ENCODE measurements at places on chromosomes 2 and 18.

- no peak for DNase-seq
Observed at GRCh38 chr18:8174771-8175170, 434.5 kb upstream of the RAB12 start.

DNA sequence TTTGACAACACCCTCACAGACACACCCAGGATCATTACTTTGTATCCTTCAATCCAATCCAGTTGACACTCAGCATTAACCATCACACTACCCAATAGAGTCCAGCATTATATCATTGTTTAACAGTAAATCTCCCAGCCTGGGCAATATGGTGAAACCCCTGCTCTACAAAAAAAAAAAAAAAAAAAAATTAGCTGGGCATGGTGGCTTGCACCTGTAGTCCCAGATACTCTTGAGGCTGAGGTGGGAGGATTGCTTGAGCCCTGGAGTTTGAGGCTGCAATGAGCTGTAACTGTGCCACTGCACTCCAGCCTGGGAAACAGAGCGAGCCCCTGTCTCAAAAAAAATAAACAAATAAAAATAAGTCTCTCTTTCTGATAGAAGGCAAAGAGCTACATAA lies 304.0 kb downstream of the STK39 start:
- no peak for DNase-seq

GRCh38 chr2:199973703-199974102 lies 18.3 kb downstream of the MAIP1 start:
- no peak for DNase-seq

- DNase-seq: no peak
Observed at GRCh38 chr2:9232886-9233285, 26.3 kb downstream of the ASAP2 start.

DNA sequence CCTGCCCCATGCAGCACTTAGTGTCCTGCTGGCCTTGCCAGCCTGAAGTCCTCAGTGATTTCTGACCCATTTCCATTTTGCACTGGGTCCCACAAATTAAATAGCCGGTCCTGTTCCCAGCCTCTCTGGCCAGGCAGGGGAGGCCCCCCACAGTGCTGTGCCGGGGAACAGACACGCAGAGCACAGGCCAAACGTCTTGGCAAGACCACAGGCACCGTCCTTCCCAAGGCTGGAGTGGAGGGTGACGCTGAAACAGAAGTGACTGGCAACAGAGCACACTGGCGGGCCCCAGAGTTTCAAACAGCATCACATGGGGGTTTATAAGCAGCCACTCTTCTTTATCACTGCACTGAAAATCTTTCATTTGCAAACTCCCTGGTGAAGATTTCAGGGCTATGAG lies 52.2 kb downstream of the EDAR start:
- no peak for DNase-seq

DNA sequence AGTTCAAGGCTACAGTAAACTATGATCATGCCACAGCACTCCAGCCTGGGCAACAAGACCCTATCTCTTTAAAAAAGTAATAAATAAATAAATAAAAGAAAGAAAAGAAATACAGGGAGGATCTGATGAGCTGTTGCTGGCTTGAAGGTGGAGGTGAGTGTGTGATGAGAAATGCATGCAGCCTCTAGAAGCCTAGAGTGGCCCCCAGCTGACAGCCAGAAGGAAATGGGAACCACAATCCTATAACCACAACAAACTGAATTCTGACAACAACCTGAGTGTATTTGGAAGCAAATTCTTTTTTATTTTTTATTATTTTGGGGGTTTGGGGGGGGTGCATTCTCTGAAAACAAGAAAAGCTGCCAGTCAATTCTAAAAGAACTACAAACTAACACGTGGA lies 14.6 kb downstream of the NOL10 start:
- no peak for DNase-seq

GRCh38 chr18:58544616-58545337 lies 84.1 kb downstream of the ALPK2 start:
- DNase-seq: no peak

DNA sequence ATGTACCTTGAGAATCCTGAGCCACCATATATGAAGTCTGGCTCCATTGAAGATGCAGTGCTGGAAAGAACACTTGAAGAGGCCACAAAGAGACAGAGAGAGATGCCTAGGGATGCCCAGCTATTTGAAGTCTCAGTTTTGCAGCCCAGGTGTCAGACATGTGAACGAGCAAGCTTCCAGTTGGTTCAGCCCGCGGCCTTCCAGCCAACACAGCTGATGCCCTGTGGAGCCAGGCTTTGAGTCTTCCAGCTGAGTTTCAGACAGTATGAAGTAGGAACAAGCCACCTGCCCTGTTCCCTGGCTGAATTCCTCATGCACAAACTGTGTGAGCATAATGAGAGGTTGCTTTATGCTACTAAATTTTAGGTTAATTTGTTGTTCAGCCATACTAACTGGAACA lies 108.8 kb downstream of the SPHKAP start:
- DNase-seq: no peak

GRCh38 chr2:25301453-25302352 lies 40.0 kb downstream of the DNMT3A start:
- DNase-seq: no peak

GRCh38 chr2:158346032-158346431 lies 110.5 kb downstream of the CCDC148 start:
- DNase-seq: no peak

- DNase-seq: no peak
Observed at GRCh38 chr2:75787532-75788132, 76.9 kb upstream of the GCFC2 start.

- no peak for DNase-seq
Observed at GRCh38 chr18:58937071-58937886, 72.6 kb downstream of the ZNF532 start.

- peak; percentile 4 for DNase-seq
Observed at GRCh38 chr18:7021994-7022840, 95.4 kb downstream of the LAMA1 start.

DNA sequence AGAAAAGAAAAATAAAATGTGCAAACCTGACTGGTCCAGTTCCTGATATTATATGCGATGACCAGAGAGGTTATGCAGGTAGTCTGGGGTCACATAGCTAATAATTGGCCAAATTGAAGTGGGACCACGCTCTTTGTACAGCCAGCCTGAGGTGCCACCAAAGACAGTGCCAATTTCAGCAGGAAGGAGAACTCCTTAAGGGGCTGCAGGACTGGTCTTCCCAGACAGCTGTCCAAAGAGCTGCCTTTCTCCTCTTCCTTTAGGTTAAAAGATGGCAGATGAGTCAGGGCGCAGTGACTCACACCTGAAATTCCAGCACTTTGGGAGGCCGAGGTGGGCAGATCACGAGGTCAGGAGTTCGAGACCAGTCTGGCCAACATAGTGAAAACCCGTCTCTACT lies 95.5 kb downstream of the ACKR3 start:
- no peak for DNase-seq

DNA sequence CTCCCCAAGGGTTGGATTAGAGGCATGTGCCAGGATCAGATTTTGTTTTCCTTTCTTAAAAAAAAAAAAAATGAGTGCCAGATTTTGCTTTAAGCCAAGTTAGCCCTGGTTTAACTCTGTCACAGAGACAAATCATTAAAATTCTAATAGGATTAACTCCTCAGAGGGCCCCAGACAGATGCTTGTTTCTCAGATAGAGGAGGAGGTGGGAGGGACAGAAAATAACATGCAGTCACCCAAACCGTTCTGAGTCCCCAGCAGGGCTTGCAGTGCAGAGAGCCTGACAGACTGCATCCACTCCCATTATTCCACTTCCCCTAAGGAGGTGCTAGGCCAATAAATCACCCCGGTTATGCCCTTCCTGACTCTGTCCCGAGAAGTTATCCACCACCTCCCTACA lies 6.3 kb upstream of the PROKR1 start:
- DNase-seq: no peak

GRCh38 chr2:237618449-237618848 lies 8.9 kb upstream of the LRRFIP1 start:
- peak; percentile 25 for DNase-seq

- DNase-seq: no peak
Observed at GRCh38 chr18:54962919-54963645, 3.8 kb upstream of the CCDC68 start.

DNA sequence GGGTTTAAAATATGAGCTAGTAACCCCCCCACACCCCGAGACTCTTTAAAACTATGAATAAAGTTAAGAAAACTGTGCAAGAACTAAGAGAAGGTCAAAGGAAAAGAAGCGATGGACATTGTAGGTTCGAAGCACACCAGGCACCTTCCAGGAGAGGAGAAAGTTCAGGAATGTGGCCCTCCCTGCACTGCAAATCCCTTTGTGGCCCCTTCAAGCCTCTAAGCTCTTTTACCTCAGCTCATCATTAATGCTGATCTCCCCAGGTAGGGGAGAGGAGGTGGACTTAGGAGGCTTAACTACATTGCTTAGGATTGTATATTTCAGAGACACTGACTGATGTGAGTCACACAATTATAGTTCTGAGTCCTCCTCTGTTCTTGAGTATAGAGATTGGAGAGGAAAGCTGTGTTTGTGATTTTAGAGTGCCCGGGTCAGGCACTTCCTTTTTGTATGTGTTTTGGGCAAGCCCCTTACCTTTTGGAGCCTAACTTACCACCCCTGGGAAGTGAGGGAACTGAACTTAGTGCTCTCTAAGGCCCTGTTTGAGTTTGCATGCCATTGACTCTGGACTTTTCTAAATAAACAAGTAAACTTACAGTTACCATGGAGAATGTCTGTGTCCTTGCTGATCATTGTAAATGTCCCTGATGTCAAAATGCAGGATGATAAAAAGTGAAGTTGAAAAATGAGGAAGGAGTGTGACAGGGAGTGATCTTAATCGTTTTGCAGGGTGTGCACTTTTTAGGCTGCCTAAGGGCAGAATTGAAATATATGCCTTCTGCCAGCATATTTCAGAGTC lies 140.8 kb upstream of the ZEB2 start:
- DNase-seq: no peak

GRCh38 chr18:5982332-5982731 lies 87.0 kb upstream of the TMEM200C start:
- DNase-seq: no peak

DNA sequence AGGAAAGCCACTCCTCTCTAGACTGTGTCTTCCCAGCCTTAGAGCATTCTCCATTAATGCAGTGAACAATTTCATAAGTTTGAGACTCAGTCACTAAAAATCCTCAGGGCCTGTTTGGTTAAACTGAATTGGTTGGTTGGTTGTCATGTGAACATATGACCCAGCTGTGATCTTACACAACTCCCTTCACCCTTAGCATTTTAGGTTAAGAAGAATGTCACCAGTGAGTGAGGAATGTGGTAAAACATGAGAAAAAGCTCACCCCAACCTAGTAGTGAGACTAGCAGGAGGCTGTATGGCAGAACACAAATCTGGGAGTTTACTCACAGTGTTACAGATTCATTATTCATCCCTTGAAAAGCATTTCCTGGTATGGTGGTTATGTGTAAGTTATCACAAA lies 32.4 kb downstream of the LHCGR start:
- DNase-seq: no peak

DNA sequence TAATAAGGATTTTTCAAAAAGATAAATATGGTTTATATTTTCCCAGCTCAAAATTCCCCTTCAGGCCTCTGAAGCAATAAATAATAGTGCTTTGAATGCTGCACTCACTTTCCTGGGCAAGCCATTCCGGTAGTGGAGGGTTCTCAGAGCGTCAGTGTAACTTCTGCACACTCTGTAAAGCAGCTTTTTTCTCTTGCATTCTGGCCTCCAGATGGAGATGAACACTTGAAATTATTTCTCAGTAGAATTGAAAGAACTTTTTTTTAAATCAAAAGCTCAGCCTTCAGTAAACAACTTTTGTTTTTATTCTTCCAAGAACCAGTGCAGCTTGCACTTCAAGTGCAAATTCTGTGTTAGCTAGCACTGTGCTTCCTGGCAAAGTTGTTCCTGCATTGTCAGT lies 281.1 kb upstream of the RAB12 start:
- no peak for DNase-seq

GRCh38 chr2:1714291-1715064 lies 29.8 kb downstream of the PXDN start:
- no peak for DNase-seq

GRCh38 chr2:46716927-46717326 lies 198.7 kb downstream of the MCFD2 start:
- DNase-seq: peak; percentile 54

DNA sequence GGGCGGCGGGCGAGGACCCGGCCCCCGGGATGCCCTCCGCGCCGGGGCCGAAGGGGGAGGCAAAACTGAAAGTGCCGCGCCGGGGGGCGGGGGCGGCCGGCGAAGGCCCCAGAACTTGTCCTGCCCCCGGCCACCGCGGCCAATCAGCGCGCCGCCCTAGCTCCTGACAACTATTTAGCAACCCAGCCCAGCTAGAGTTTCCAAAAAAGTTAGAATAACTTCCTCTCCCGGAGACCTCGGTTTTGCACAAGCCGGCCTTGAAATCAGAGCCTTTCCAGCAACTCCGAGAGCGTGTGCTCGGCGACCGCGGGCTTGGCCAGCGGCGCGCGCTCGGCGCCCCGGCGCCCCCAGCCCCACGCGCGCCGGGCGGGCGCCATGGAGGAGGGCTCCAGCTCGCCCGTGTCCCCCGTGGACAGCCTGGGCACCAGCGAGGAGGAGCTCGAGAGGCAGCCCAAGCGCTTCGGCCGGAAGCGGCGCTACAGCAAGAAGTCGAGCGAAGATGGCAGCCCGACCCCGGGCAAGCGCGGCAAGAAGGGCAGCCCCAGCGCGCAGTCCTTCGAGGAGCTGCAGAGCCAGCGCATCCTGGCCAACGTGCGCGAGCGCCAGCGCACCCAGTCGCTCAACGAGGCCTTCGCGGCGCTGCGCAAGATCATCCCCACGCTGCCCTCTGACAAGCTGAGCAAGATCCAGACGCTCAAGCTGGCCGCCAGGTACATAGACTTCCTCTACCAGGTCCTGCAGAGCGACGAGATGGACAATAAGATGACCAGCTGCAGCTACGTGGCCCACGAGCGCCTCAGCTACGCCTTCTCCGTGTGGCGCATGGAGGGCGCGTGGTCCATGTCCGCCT lies at the start of gene TWIST2:
Gene TWIST2 (plus strand): TSS at position 245 of the 850 bp plus-strand sequence. CDS start 131 bp downstream, at position 376.
- DNase-seq: peak; percentile 96

- DNase-seq: no peak
Observed at GRCh38 chr18:33264566-33264965, 176.0 kb downstream of the CCDC178 start.

DNA sequence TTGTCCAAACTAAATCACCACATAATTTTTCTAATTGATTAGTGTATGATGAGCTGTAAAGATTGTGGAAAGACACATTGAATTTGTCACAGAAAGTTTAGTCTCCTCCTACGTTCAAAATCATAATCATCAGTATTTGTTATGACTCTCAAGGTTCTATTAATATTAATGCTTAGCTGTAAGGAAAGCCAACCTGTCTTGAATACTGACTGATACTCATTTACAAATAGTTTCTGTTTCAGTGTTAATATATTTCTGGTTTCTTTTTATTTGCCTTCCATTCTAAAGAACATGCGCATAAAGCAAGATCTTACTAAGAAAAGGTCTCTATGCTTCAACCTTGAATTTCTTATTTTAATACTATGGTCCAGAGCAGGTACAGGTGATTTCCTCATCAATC lies 55.1 kb downstream of the CPS1 start:
- DNase-seq: no peak

DNA sequence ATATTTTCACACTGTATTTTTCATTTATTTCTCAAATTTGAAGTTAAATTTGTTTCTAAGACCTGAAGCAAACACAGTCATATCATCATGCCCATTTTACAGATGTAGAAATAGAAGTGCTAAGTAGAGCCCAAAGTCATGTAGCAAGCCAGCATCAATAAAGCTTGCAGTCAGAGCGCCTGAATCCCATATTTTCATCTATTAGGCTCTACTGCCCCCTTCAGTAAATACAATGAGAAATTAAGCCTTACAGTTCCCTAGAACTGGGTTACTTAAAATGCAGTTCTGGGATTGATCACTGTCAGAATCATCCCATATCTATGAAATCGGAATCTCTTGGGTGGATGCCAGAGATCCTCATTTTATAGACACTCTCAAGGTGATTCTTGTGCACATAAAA lies 419.9 kb downstream of the TGIF1 start:
- DNase-seq: peak; percentile 12

- DNase-seq: no peak
Observed at GRCh38 chr18:68316636-68317035, 398.3 kb downstream of the TMX3 start.

Data from AG09319 (cell line).